Tongue (tissue), 3 donors: ENCODE measurements at places on chromosomes 16 and 17. TPM values are rescaled to one million over a fixed set of nuclear protein-coding genes. Genes with fewer than 3 reads are reported as not detected.

DNA sequence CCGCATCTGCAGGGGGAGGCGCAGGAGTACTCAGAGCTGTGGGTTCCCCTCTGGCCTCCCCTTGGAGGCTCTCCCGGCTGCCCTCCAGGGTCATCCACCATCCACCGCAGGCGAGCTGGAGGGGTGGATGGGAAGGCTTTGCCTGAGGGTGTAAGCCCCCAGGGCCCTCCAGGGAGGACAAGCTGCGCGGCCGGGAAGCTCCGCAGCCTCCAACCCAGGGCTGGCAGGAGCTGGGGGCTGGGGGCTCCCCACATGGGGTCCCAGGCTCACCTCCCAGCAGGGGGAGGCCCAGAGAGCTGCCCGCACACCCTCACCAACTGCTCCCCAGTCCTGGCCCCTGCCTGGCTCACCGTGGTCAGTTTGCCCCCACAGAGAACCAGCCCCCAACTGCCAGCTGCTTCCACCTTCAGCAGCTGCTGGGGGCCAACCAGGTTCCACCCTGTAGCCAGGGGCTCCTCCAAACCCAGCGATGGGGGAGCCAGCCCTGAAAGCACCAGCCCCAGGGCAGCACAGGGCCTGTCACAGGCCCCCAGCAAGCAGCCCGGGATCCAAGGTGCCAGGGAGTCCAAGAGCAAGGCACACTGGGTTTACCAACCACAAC, 19.8 kb upstream of the CHMP6 start:
- DNase-seq: no peak

DNA sequence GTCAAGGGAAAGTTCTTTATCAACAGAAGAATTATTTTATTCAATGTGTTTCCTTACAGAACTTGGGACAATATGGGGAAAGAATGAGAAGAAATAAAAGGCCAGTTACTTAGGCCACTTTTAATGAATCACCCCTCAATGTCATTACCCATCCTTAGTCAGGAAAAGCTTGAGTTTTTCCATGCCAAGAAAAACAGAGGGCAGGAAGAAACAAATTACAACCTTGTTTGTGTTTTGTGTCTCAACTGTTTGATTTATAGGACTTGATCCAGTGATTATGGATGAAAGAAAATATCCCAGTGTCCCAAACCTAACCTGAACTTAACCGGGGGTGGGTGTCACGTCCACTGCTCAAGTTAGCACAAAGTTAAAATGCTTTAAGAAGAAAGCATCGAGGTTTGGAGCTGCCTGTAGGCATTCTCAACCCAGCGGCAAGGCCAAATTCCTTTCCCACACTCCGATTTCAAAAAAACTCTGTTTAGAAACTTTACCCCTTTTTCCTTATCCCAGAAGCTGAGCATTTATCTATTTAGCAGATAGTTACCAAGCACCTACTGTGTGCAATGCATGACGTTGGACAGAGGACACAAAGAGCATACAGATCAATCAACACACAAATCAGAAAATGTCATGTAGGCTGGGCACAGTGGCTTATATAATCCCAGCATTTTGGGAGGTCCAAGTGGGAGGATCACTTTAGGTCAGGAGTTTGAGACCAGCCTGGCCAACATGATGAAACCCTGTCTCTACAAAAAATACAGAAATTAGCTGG, 14.0 kb upstream of the CYB5B start:
- no peak for DNase-seq

Gene CMTM2
- not detected for total RNA-seq

DNA sequence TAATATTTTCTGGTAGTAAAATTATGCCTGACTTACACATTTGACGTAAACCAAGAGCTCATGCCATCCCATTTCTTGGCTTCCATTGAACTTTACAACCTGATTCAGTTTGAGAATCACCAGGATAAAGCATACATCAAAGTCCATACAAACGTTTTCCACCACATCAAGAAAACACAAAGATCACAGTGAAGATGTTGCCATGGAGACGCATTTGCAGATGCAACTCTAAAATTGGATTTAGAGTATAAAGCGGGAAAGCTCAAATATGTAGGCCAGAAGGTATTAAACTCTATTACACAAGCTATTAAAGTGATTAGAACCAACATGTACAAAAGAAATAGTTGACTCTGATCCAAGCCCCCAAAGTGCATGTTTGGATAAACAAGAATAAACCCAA, 10.4 kb downstream of the C16orf46 start:
- DNase-seq: peak; percentile 22

- DNase-seq: peak; percentile 66
Observed at GRCh38 chr16:87461466-87461991, 31.3 kb downstream of the ZCCHC14 start.

DNA sequence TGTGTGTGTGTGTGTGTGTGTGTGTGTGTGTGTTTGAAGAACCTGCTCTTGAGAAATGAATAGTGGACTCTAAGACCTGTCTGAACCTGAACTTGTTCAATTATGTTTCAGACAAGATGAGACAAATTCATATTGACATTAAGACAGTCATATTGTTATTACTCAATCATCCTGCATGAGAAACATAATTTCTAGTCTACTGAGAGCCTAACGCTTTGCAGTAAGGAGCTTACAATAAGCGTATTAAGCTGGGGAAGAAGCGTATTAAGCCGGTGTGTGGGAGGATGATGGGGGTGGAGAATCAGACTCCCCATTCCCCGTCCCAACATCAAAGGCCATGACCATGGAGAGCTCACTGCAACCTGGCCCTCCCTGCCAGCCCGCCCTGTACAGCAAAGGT, 22.4 kb upstream of the MNT start:
- peak; percentile 45 for DNase-seq

Gene GRIN2A
- 0.82 TPM for total RNA-seq

Gene RAMP2
- total RNA-seq: 11.9 TPM

Gene MYO15A
- total RNA-seq: 0.21 TPM

- DNase-seq: no peak
Observed at GRCh38 chr17:41758601-41759000, 24.2 kb upstream of the HAP1 start.

DNA sequence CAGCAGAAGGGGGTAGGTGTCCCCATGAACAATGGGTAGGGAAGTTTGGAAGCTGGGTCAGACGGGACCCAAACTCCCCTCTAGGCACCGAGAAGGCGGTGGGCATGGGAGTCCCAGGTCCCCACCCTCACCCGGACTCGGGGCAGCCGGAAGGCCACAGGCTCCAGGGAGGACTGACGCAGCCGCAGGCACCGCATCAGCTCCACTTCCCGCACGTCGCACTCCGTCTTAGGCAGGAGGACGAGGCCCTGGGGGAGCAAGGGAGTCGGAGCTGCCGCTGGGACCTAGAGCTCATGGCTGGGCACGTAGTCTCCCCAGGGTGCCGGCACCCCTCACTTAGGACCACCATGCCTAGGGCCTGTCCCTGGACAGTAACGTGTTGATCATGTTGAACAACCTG, 7.1 kb upstream of the PAM16 start:
- no peak for DNase-seq

Gene HCRT
- total RNA-seq: not detected

DNA sequence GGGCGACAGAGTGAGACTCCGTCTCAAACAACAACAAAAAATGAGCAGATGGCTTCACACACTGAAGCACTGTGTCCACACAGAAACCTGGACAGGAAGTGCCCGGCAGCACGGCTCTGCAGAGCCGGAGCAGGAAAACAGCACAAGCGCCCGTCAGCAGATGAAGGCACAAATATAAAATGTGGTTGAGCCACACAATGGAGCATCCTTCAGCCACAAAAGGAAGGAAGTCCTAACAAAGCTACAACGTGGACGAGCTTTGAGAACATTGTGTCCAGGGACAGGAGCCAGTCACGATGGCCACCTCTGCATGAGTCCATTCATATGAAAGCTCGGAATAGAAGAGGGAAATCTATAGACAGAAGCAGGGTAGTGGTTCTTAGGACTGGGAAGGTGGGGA, 15.7 kb downstream of the RHBDF2 start:
- DNase-seq: no peak

Gene NUPR1
- total RNA-seq: 1.4 TPM

Gene SHCBP1
- 14.4 TPM for total RNA-seq

DNA sequence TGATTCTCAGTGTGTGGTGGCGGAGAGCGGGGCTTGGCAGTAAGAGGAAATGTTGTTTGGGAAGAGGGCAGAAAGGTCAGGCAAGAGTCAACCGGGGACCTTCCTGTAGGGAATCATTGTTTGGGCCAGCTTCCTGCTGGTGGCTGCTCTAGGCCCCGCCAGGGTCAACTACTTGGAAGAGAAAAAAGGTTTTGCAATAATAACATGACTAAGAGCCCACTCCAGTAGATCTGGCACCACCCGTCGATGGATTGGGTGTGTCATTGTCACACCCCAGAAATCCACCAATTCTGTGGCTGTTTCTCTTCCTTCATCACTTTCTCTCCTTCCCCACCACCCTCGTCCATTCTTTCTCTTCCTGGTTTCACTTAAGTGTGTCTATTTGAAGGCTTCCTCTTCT, 4.2 kb upstream of the KRT24 start:
- DNase-seq: no peak

GRCh38 chr17:45889579-45889978, 4.8 kb upstream of the MAPT start:
- no peak for DNase-seq

- no peak for DNase-seq
Observed at GRCh38 chr17:38578229-38579082, 27.3 kb downstream of the SRCIN1 start.

Gene PIPOX
- 1.2 TPM for total RNA-seq

GRCh38 chr16:2954656-2955381, 9.3 kb upstream of the KREMEN2 start:
- DNase-seq: no peak

DNA sequence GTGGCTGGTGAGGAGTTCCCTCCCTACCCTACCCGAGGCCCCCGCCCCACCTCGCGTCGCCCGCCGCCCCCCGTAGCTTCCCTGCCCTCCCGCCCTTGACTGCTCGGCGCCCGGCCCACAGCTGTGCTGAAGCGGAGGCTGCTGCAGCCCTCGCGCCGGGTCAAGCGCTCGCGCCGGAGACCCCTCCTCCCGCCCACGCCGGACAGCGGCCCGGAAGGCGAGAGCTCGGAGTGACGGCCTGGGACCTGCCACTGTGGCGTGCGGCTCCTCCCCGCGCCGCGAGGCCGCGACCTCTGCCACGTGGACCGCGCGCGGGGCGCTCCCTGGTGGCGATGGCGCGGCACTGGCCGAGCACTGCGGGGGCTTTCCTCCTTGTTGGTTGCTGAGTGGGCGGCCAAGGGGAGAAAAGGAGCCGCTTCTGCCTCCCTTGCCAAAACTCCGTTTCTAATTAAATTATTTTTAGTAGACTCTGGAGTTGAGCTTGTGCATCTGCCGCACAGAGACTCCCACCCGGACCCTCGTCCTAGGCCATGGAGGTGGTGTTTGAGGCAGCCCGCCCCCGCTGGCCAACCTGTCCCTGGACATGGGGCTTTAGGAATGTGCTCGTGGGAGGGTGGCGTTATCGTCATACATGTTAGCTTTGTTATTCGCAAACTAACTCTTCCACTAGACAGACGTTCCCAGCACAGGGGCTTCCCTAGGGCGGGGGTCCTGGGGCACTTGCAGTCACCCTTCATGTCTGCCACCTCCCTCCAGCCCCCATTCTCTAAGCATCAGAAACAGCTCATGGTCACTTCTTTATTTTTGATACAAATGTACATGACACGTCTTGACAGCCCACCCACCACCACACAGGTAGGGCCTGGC, 4.4 kb downstream of the TP53I13 start:
- peak; percentile 66 for DNase-seq

Gene ARMC5
- 7.2 TPM for total RNA-seq

GRCh38 chr16:57999366-57999970, 1.0 kb downstream of the ZNF319 start:
- peak; percentile 26 for DNase-seq

DNA sequence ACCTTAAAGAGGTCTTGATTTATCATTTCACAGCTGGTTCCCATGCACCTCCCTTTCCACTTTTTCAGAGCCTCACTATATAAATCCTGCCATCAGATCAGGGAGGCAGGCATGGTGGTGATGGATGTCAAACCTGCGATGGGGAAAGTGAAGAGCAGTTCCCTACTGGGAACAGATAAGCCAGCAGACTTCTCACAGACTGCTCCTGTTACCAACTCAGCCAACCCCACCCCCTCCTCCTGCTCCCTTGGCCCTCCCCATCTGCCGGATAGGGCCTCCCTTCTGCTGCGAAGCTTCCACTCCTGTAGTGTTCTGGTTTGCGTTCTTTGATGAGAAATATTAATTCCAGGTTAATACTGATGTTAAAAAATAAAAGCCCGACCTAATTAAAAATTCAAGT, 232.1 kb downstream of the STX8 start:
- DNase-seq: peak; percentile 56

DNA sequence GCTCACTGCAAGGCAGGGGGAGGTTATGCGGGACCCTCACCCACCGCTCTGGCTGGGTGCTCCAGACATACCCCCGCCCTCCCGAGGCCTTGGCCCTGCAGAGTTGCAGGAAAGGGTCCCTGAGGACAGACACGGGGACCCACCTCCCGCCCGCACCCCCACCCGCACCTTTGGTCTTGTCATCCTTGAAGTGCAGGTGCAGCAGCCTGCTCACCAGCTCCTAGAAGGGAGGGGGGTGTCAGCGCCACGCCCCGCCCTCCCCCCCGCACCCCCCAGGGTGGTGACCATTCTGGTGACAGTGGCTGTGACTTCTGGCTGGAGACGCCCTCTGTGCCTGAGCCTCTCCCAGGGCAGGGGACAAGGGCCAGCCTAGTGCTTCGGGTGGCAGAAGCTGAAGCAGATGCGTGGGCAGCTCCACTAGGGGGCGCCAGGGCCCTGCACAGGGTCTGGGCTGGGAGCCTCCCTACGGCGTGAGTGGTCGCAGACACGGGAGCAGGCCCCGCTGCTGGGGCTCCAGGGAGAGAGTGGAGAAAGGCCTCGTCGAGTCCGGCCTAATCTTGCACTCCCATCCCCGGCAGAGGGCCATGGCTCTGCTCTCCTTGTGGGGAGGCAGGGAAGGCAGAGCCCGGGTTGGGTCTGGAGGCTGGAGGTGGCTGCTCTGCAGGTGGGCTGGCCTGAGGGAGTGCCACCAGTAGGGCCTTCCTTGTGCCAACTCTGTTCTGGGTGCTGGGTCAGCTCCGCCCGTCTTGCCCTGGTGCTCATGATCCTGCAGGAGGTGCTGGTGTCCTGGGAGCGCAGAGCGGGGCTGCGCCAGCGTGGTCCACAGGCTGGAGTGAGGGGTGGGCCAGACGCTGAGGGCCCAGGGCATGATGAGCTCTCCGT, 2.7 kb downstream of the CENPX start:
- no peak for DNase-seq

Gene ITGAX
- total RNA-seq: 2.7 TPM

DNA sequence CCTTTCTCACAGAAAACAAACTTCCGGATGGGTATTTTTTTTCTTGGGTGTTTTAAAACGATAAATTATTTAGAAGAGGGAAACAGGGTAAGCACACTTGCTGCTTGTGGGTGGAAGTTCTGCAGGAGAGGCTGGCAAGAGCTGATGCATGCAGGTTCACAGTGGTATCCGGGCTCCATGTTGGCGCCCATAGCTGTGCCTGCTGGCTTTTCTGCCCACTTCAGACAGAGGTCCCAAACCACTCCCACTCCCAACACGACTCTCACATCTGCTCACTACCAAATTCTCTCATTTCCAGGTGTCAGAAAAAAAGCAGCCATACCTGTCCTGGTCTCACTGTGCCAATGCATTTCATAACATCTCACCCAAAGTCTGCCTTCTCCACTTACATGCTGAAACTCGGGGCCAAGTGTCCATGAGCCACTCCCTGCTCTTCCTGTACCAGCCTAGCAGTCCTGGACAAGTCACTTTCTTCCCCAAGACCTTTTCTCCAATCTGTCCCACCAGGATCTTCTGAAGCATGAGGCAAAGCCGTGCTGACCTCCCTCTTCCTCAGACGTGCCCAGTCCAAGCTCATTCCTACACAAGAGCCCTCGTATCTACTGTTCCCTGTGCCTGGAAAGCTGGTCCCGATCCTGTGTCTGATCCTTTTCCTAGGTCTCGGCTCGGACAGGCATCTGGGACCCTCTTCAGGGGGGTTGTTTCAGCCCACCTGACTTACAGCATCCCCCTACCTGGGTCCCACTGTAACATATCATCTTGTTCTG, 1.5 kb downstream of the CD300LF start:
- no peak for DNase-seq

Gene TBC1D3
- not detected for total RNA-seq
